Psoas muscle (tissue), 8 donors: ENCODE measurements at places on chromosomes 13 and 19. TPM values are rescaled to one million over a fixed set of nuclear protein-coding genes. Genes with fewer than 3 reads are reported as not detected.

DNA sequence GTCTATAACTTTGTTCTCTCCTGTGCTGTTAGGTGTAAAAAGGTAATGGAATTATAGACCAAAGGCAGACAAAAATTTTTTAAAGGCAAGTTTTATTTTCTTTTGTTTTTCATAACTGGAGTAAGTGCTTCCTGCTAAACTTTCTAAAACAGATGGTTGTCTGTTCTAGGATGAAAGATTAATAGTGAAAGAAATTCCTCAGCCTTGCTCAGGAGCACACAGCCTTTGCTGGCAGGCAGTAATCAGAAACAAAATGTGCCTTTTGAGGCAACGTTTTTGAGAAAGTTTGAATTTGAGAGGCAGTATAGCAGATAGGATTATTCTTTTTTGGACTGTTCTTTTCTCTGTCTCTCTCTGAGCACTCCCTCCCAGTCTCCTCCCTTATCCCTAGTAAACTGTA lies 2749.5 kb downstream of the PCDH9 start:
- H3K27me3 ChIP-seq = no peaks in the 10 kb centered on the region
- H3K4me1 ChIP-seq = no peaks in the 10 kb centered on the region
- no peaks in the 10 kb centered on the region for H3K36me3 ChIP-seq
- no peak overlapping the region for H3K27ac ChIP-seq
- H3K4me3 ChIP-seq = no peak overlapping the region
- no peak for DNase-seq

GRCh38 chr19:17441241-17442021 lies 7.0 kb downstream of the TMEM221 start:
- no peaks in the 10 kb centered on the region for H3K36me3 ChIP-seq
- peaks cover 14% of the 10 kb centered on the region for H3K27me3 ChIP-seq
- no peak overlapping the region for H3K27ac ChIP-seq
- no peak overlapping the region for H3K4me3 ChIP-seq
- H3K4me1 ChIP-seq = no peaks in the 10 kb centered on the region

DNA sequence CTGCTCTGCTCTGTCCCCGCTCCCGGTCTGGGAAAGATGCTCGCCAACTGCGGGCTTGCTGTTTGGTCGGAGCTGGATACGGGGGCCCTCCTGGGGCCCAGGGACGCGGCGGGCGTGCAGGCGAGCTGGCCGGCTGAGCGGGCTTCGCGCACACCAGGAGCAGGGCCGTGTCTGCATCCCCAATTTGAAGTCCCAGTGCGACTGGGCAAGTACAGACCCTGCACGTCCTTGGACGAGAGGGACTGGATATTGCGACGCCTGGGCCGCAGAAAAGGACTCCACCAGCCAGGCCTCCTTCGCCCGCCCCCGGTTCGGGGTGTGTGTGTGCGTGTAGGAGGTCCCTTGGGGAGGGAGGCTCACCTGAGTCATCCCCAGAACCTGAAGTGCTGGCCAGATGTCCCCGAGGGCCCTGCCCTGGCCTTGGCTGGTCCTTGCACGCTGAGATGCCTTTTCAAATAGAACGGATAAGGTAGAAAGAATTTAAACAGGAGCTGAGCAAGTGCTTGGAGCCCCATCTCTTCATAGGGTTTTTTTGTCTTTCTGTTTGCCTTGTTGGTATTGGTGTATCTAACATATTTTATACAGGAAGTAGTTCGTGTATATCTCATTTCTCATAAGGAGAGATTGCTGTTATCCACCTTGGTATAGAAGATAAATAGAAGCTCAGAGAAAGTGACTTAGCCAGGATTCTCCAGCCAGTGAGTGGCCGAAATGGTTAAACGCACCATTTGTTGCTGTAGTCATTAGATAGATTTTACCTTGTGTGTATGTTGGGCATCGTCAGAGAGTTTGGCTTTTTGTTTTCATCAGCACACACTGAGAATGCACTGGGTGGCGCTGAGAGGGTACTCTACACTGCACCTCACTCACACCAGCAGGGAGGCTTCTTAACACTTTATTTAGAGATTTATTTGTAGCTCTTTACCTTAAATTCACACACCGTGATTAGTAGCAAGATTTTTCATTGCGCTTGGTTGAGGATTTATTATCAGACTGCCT lies 1.1 kb downstream of the NAXD start:
- no peaks in the 10 kb centered on the region for H3K36me3 ChIP-seq
- H3K27ac ChIP-seq = peak overlapping the region; percentile 96
- peak overlapping the region; percentile 100 for H3K4me3 ChIP-seq
- peaks cover 34% of the 10 kb centered on the region for H3K4me1 ChIP-seq
- DNase-seq = peak; percentile 72

Gene CEACAM7
- total RNA-seq = not detected

DNA sequence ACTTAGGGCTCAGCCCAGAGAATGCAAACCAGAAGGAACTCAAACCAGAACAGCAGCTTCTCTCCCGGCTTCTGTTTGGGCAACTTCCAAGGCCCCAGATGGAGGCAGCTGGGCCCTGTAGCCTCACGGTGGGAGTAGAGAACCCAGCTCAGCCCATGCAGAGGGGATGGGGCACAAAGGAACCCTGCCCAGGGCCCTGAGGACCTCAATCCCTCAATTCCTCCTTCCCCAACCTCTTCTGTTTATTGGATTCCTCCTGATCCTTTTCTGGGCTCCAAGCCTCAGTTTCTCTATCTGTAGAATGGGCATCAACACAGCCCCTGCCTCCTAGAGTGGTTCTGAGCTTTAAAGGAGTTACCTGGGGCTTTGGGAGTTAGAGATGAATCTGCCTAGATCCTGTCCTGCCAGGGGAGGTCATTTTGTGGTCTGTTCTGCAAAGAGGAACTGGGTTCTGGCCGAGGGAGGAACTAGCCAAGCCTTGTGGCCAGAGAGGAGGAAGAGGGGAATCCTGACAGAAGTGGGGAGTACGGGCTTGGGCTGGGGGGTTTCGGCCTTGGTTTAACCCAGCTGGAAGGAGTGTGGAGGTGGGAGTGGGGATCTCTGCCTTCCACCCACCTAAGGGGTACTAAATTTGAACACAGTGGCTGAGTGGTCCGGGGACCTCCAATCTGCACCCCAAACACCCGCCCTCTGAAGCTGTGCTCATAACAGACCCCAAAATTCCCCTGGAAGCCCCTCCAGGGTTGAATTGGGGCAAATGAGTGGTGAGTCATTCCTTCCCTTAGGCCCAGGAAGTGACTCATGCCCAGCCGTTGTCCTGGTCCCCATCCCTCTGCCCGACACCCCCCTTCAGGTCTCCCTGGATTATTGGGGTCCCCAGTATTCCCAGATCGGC lies 2.7 kb downstream of the ADGRE5 start:
- peak; percentile 68 for DNase-seq
- peak overlapping the region; percentile 85 for H3K4me3 ChIP-seq
- H3K4me1 ChIP-seq = peaks cover 33% of the 10 kb centered on the region
- H3K36me3 ChIP-seq = no peaks in the 10 kb centered on the region

DNA sequence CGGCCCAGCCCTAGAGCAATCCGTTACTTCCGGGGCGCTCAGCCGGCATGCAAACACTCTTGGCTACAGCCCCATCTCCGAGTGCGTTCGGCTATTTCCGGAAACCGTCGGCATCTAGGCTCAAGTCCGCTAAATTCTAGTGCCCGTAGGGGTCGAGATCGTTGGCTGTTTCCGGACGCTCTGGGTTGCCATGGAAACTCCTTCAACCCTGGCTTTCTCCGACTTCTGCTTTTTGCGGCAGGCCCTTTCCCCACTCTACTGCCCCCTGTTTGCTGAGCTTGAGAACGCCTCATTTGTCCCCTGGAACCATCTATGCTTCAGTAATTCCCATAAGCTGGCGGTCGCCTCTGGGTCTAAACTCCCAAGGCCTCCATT lies 534 bp upstream of the PIK3R2 start:
- H3K4me1 ChIP-seq = peaks cover 41% of the 10 kb centered on the region
- H3K36me3 ChIP-seq = no peaks in the 10 kb centered on the region
- DNase-seq = peak; percentile 95
- H3K27me3 ChIP-seq = no peaks in the 10 kb centered on the region
- peak overlapping the region; percentile 92 for H3K27ac ChIP-seq
